Smooth muscle cell of the umbilical artery (primary cell): ENCODE measurements at places on chromosomes 12 and 14. TPM values are rescaled to one million over a fixed set of nuclear protein-coding genes. Genes with fewer than 3 reads are reported as not detected.

DNAJC22 gene
- total RNA-seq = 0.83 and 1.2 TPM in 2 replicates

PLBD1 gene
- 1.2 and 2.1 TPM in 2 replicates for total RNA-seq

MGAT4C gene
- total RNA-seq = under 0.01 and 0.09 TPM in 2 replicates

LMO3 gene
- 0.14 and 2.1 TPM in 2 replicates for total RNA-seq

FIGNL2 gene
- under 0.01 and 0.09 TPM in 2 replicates for total RNA-seq

NEUROD4 gene
- not detected in 2 replicates for total RNA-seq

VRK1 gene
- 26.4 and 27.5 TPM in 2 replicates for total RNA-seq

CLEC4C gene
- total RNA-seq = not detected in 2 replicates

PROX2 gene
- total RNA-seq = not detected in 2 replicates

FSCB gene
- total RNA-seq = under 0.01 and 0.14 TPM in 2 replicates

BLOC1S1 gene
- total RNA-seq = 51.2 and 82.0 TPM in 2 replicates

B4GALNT3 gene
- 0.23 TPM in 1 of 2 replicates, not detected in the other for total RNA-seq

SLC4A8 gene
- 1.8 and 3.2 TPM in 2 replicates for total RNA-seq

ZFYVE21 gene
- total RNA-seq = 47.5 and 52.3 TPM in 2 replicates

PTGER2 gene
- total RNA-seq = 4.8 and 8.0 TPM in 2 replicates

SERPINA3 gene
- total RNA-seq = 4.6 and 38.6 TPM in 2 replicates

PRH2 gene
- total RNA-seq = 0.28 TPM in 1 of 2 replicates, not detected in the other

MDGA2 gene
- 0.59 TPM in 1 of 2 replicates, not detected in the other for total RNA-seq

CLEC1B gene
- not detected in 2 replicates for total RNA-seq

KCNMB4 gene
- total RNA-seq = 2.7 and 3.0 TPM in 2 replicates

APOF gene
- not detected in 2 replicates for total RNA-seq

PLEK2 gene
- 8.9 and 17.9 TPM in 2 replicates for total RNA-seq

NFE2 gene
- not detected in 2 replicates for total RNA-seq

DTX1 gene
- total RNA-seq = not detected in 2 replicates

TMEM52B gene
- under 0.01 TPM in 1 of 2 replicates, not detected in the other for total RNA-seq

KLRF2 gene
- total RNA-seq = not detected in 2 replicates

AMHR2 gene
- not detected in 2 replicates for total RNA-seq
